T-helper 17 cell (primary cell): ENCODE measurements at places on chromosomes 5 and 9. TPM values are rescaled to one million over a fixed set of nuclear protein-coding genes. Genes with fewer than 3 reads are reported as not detected.

DNA sequence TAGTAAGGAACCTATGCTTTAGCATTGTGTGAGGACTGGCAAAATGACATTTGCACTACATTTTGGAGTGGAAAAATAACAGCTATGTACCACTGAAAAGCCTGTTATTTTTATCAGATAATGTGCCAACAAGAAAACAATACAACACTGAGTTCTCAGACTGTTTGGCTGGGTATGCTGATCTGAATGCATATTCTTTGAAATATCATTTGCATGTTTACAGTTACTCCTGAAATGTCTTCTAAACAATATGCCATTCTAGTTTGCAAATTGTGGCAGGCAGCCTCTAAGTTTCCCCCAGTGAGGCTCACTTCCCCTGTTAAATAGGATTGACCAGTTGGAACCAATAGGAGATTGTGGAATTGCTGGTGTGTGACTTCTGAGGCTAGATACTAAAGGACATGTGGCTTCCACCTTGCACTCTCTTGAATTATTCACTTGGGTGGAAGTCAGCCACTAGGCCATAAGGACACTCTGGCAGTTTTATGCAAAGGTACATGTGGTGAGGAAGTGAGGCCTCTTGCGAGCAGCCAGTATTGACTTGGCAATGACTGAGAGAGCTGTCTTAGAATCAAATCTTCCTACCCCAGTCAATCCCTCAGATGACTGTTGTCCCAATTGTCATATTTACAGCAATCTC is 250.4 kb upstream of the PCSK5 start:
- no peaks in the 10 kb centered on the region for H3K36me3 ChIP-seq
- H3K27ac ChIP-seq = no peak overlapping the region
- DNase-seq = no peak
- H3K4me3 ChIP-seq = no peak overlapping the region
- H3K4me1 ChIP-seq = no peaks in the 10 kb centered on the region

GRCh38 chr9:106862110-106862820 is 701 bp upstream of the ZNF462 start:
- H3K4me1 ChIP-seq = no peaks in the 10 kb centered on the region
- DNase-seq = no peak
- H3K36me3 ChIP-seq = no peaks in the 10 kb centered on the region
- peak overlapping the region; percentile 76 for H3K4me3 ChIP-seq
- peaks cover 47% of the 10 kb centered on the region for H3K27me3 ChIP-seq
- no peak overlapping the region for H3K27ac ChIP-seq

DNA sequence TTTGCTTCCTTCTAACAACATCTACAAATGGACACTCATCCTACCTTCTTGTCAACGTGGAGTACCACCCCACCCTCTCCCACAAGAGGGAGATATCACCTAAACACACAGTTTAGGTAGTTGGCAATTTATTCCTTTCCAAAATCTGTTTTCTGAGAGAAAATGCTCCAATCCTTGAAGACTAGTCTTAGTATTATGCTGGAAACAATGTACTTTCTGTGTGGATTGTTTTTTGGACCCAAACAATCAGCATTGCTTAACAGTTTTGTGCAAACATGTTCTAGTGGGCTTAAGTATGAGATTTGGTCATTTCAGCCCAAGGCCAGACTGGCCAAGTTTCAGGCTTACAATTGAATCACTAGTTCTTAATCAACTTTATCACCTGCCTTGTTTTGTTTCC is 359.1 kb downstream of the ARHGEF28 start:
- no peaks in the 10 kb centered on the region for H3K36me3 ChIP-seq
- DNase-seq = no peak
- H3K4me1 ChIP-seq = no peaks in the 10 kb centered on the region
- H3K27ac ChIP-seq = no peak overlapping the region
- H3K27me3 ChIP-seq = peaks cover 35% of the 10 kb centered on the region

DNA sequence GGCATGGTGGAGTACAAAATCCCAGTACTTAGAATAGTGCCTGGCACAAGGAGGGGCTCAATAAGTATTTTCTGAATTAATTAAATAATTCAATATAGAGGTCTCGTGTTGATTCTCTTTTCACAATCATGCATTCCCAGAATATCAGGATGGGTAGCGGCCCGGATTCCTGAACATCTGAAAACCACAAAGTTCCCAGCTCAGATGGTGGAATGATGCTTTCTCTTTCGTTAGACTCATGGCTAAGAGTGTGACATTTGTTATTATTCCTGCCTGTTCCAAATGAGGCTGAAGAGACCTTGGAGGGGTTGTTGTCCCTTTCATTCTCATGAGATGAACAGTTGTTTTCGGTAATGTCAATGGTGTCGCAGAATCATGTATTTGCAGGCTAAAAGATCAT is 95.4 kb upstream of the LIFR start:
- H3K36me3 ChIP-seq = no peaks in the 10 kb centered on the region
- H3K4me1 ChIP-seq = peaks cover 5% of the 10 kb centered on the region
- H3K4me3 ChIP-seq = no peak overlapping the region
- peaks cover 42% of the 10 kb centered on the region for H3K27me3 ChIP-seq

DNA sequence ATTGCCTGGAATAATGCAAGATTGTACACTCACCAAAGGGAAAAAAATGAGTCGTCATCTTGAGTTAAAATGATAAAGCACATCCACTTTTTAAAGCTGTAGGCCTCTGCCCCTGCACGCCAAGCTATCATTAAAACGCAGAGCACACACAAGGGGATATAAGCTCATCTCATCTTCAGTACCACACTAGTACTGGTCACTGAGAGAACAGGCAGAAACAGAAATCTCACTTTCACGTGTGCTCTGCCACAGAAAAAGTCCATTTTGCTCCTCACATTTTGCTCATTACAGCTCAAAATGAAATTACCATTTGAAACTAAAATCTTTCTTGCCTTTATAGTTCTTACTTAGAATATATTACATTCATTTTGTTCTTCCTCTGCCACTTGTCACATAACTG is 99.2 kb upstream of the SLC30A5 start:
- no peak overlapping the region for H3K4me3 ChIP-seq
- peaks cover 30% of the 10 kb centered on the region for H3K27me3 ChIP-seq
- no peak overlapping the region for H3K27ac ChIP-seq

GRCh38 chr9:136751814-136752213 is 3.5 kb upstream of the LCN6 start:
- no peaks in the 10 kb centered on the region for H3K36me3 ChIP-seq
- H3K27me3 ChIP-seq = peaks cover 22% of the 10 kb centered on the region
- no peaks in the 10 kb centered on the region for H3K4me1 ChIP-seq

ABCA2 gene
- total RNA-seq = 131 TPM

ABL1 gene
- 35.8 TPM for total RNA-seq

ACOT12 gene
- total RNA-seq = not detected

TAF11L5 gene
- not detected for total RNA-seq

DUSP1 gene
- total RNA-seq = 1,522 TPM
